ENCODE measurements at places on chromosomes 6 and 20.

- no peak for DNase-seq
Observed at GRCh38 chr6:154632119-154632518, 101.1 kb upstream of the SCAF8 start.

- no peak for DNase-seq
Observed at GRCh38 chr6:14984519-14984853, 261.4 kb upstream of the JARID2 start.

- DNase-seq = no peak
Observed at GRCh38 chr20:25509084-25509483, 76.2 kb downstream of the NINL start.

- DNase-seq = peak; percentile 86
Observed at GRCh38 chr6:129709769-129710449, at the start of gene ARHGAP18. Gene ARHGAP18 (minus strand): TSS chr6:129710177. CDS start chr6:129710136, 41 bp downstream.

- no peak for DNase-seq
Observed at GRCh38 chr6:42453654-42454427, 2.1 kb upstream of the TRERF1 start.

GRCh38 chr6:153484056-153484455 is 353.0 kb upstream of the RGS17 start:
- DNase-seq = no peak

- no peak for DNase-seq
Observed at GRCh38 chr6:105519954-105520353, 117.1 kb upstream of the PREP start.

DNA sequence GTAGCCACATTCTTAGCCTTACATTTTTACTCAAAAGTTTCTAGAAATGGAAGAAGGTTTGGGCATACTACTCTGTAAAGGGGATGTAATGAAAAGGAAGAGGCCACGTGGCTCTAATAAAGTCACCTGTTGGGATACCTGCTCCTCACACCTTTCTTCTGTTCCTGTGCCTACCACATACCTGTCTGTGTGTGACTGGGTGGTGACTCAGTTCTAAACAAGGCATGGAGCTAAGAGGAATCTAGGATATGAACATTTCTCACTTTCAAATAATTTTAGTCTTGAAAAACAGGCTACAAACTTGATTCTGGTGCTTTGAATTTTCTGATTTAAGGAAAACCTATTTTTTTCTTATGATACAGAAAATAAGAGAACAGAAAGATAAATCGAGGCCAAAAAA is 363.6 kb downstream of the RFPL4B start:
- DNase-seq = no peak

GRCh38 chr20:52103335-52103912 is 88.2 kb downstream of the ZFP64 start:
- no peak for DNase-seq

- DNase-seq = no peak
Observed at GRCh38 chr6:37889051-37889450, 69.5 kb downstream of the ZFAND3 start.

GRCh38 chr20:34693414-34693813 is 10.7 kb upstream of the TP53INP2 start:
- DNase-seq = no peak

DNA sequence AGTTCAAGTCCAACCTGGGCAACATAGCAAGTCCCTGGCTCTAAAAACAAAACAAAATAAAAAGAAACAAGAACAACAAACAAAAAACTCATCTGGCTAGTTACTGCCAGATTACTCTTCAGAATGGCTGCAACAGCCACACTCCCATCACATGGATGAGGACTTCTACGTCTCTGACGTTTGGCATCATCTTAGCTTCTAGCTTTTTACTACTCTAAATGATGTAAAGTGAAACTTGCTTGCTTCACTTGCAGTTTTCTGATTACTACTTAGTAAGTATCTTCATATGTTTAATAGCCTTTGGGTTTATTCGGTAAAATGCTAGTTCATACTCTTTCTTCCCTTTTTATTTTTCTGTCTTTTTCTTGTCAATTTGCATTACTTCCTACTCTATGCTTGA is 161.1 kb upstream of the CARMIL1 start:
- no peak for DNase-seq

- DNase-seq = no peak
Observed at GRCh38 chr20:44181611-44182010, 5.4 kb downstream of the JPH2 start.

DNA sequence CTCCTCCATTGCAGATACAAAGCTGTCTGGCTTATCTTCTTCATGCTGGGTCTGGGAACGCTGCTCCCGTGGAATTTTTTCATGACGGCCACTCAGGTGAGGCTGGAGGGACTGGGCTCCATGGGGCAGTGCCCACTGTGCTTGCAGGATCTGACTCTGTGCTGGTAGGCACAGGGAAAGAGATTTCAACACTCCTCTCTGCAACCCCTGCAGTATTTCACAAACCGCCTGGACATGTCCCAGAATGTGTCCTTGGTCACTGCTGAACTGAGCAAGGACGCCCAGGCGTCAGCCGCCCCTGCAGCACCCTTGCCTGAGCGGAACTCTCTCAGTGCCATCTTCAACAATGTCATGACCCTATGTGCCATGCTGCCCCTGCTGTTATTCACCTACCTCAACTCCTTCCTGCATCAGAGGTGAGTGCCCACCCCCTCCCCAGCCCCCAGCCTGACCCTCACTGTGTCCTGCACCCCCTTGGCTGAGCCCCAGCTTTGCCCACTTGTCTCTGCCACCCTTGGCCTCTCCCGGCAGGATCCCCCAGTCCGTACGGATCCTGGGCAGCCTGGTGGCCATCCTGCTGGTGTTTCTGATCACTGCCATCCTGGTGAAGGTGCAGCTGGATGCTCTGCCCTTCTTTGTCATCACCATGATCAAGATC is 6.1 kb downstream of the SLC29A1 start:
- no peak for DNase-seq

- no peak for DNase-seq
Observed at GRCh38 chr20:595330-596308, 14.5 kb downstream of the TCF15 start.

DNA sequence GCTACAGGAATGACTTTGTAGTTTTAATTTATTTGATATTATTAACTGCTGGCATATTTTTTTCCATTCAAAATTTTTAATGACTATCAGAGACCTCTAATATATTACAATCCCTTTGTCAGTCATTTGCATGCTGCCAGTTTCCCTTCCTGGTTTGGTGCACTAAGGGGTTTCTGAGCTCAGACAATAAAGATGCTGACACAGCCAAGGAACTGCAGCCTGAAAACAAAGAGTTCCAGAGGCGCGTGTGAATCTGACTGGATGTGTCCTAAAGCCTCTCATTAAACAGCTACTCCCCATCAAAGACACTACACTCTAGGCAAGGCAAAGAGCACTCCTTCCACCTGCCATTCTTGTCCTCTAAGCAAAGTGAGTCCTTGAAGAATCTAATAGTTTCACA is 116.8 kb upstream of the DST start:
- DNase-seq = no peak

- no peak for DNase-seq
Observed at GRCh38 chr20:7426890-7427496, 513.3 kb downstream of the HAO1 start.

DNA sequence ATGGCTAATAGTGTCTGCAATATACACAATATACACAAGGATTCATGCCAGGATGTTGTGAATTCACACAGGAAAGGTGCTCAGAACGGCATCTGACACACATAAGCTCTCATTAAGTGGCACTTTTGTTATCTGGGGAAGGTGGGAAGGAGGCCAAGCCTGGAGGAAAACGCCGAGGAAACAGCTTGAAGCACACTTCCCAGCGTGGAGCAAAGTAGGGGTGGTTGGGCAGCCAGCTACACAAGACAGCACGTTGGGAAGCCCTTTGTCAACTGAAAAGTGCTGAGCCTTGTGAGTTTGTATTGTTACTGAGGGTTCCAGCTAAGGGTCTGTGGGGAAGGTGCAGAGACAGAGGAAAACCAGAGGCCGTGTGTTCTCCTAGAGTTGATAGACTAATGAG is 181.0 kb downstream of the ZMYND8 start:
- DNase-seq = no peak

DNA sequence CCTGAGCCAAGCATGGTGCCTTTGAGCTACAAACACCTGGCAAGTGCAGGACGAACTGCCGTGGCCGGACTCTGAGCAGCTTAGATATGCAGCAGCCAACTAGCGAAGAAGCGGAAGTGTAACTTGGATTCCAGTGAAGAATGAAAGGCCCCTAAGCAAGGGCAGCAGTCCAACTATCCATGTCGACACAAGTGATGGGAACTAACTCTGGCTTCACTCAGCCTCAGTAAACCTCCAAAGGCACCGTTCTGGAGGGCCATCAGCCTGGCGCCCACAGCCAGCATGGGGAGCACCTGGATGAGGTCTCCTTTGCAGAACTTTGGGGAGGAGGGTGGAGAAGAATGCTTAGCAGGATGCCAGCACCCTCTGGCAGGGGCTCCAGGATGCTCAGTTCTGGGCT is 78.4 kb upstream of the MLN start:
- no peak for DNase-seq

DNA sequence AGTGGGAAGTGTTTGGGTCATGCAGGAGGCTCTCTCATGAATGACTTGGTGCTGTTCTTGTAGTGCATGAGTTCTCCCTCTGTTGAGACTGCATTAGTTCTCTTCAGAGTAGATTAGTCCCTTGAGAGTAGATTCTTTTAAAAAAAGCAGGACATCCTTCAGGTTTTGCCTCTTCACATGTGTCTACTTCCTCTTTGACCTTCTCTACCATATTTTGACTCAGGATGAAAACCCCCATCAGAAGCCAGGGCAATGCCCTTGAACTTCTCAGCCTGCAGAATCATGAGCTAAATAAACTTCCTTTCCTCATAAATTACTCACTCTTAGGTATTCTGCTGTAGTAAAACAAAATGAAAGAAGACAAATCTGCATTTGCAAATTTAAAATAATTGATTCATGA is 170.3 kb downstream of the CD109 start:
- no peak for DNase-seq

- DNase-seq = no peak
Observed at GRCh38 chr6:130239755-130240154, 17.0 kb upstream of the SAMD3 start.

- no peak for DNase-seq
Observed at GRCh38 chr20:51358032-51358724, 184.3 kb downstream of the NFATC2 start.

- no peak for DNase-seq
Observed at GRCh38 chr6:92180090-92180489, 1239.3 kb downstream of the EPHA7 start.

GRCh38 chr20:917416-917815 is 1.3 kb upstream of the ANGPT4 start:
- DNase-seq = no peak

All from HCT116 (cell line).